GM10248 (cell line): ENCODE measurements at places on chromosomes 6 and 20.

DNA sequence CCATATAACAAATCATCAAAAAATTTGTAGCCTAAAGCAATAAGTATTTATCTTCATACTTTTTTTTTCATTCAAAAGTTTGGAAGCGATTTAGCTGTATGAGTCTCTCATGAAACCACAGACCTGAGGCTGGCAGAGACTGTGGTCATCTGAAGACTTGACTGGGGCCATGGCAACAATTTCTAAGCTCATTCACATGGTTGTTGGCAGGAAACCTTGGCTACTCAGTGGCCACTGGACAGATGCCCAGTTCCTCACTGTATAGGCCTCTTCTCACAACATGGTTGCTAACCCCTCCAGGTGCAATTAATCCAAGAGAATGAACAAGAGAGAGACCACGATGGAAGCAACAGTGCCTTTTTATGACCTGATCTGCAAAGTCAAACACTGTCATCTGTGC, 235.9 kb downstream of the BTBD3 start:
- DNase-seq = no peak

DNA sequence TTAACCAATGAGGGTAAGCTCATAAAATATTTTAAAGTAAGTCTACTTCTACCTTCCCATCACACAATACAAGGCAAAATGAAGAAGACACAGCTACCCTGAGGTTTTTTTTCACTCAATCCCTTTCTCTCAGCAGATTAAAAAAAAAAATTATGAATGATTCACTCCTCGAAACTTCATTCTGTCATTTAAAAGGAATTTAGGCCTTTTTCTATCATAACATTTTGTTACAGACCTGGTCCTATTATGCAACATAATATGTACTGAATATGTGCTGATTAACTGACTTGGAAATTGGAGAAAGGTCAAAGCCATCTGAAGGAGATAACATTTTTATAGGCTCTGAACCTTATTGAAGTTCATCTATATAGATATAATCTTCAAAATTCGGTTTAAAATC, 45.5 kb downstream of the PRL start:
- no peak for DNase-seq

DNA sequence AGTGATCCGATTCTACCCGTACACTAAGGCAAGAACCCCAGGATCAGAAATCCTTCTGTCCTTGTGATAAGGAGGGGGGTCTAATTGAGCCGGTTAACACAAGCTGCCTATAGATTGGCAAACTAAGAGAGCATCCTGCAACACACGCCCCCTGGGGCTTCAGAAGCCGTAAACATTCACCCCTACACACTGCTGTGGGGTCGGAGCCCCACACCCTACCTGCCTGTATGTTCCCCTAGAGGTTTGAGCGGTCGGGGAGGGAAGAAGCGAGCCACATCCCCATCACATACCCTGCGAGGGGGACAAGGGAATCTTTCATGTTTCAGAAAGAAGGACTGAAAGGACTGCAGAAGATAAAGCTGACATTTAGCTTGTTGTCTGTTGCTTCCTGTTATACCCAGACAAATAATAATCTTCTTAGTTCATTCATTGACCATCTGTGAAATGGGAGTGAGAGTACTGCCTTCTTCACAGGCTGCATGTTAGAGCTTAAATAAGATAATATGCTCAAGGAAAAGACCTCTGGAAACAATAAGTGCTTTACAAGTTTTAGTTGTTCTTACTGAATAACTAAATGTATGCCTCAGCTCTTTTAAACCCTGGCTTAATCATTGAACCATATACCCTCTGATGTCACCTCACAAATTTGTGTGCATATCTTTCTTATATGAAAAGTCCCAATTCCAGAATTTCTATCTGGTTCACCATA, 74.2 kb upstream of the RNF217 start:
- no peak for DNase-seq

GRCh38 chr6:163806755-163807499, 392.4 kb downstream of the QKI start:
- DNase-seq = no peak

DNA sequence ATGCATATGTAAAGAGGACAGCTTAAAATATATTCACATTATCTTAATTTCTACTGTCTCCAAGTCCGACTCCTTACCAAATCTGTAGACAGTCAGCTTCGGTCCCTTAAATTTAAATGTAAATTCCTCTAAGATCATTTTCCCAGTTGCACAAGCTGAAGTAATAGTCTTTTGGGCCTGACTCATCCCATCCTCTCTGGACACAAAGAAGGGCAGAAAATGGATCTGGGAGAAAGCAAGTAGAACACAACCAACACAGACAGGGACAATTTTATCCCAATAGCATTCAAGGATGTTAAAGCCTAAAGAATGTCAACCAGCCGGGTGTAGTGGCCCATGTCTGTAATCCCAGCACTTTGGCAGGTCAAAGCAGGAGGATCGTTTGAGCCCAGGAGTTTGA, 228.3 kb downstream of the ARHGAP18 start:
- no peak for DNase-seq

DNA sequence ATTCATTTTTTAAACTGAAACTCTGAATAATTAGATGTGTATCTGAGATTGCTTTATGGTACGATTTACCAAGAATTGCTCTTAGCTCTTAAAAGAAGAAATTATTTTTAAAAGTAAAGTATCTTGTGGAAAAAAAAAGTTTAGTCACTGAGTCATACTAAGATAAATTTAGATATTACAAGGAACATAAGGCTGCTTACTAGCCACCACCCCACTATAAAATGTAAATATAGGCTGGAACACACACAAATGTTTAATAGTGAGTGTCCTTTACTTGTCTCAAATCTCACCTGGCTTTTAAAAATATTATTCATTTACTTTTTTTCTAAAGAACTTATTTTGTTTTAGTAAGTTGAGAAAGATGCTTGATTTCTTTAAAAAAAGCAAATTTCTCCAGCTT, 17.6 kb downstream of the RFX6 start:
- no peak for DNase-seq

DNA sequence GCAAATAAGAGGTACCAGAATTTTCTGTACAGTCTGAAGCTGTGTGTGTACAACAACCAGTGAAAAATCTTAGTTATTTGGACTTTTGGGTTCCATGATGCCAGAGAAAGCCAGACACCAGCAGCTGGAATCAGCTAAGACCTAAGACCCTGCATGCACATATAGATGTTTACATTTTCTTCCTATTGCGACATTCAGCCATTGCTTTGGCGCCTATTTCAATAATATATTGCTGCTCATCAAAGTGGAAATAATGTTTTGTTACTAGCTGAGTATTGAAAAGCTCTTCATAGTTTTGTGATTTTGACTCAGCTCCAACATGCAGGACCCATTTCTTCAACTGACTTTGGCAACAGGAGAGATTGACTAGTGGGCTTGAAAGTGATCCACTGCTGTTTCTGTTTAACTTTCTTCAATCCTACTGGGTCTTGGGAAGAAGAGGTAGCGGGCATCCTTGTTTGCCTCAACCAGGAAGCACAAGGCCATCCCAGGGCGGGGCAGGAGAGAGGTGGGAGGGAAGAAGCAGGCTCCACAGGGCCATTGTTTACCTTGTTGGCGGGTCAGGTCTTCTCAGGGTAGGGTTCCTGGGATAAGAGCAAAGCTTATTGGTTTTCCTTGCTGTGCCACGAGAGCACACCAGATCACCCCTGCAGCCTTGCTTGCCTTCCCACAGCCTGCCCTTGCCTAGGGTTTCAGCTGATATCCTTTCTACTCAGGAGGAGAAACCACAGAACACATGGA, 101.3 kb upstream of the ESR1 start:
- no peak for DNase-seq

DNA sequence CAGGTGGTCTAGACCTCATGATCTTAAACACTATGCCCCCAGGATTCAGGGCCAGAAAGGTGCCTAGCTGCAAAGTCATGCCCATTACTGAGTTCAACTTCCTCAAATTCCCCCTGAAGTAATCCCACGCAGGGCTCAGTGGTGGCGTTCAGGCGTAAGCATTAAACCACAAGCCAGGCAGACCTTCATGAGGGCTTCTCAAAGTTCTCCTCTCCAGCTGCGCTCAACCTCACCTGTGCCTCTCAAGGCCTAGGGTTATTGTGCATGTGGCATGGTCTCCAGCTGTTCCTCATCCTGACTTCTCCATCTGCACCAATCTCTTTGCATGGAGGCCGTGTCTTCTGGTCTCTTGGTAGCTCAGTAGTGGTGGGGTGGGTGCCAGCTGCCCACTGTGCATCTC, 113.6 kb downstream of the TSHZ2 start:
- no peak for DNase-seq

DNA sequence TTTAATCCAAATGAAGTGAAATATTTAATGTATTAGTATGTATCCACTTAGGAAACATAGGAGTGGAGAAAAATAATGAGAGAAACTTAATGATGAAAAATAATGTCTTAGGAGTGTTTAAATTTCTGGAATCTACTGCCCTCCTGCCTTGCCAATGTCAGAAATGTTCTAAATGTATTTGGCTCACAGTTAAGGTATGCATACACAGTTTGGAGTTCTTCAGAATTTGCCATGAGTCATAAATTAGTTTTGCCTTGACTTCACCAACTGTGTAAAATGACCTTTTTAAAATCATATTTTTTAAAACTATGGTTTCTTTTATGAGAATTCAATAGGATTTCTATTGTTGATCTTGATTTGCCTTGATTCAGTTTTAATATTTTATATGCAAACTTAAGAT, 191.7 kb upstream of the HSF2 start:
- no peak for DNase-seq

DNA sequence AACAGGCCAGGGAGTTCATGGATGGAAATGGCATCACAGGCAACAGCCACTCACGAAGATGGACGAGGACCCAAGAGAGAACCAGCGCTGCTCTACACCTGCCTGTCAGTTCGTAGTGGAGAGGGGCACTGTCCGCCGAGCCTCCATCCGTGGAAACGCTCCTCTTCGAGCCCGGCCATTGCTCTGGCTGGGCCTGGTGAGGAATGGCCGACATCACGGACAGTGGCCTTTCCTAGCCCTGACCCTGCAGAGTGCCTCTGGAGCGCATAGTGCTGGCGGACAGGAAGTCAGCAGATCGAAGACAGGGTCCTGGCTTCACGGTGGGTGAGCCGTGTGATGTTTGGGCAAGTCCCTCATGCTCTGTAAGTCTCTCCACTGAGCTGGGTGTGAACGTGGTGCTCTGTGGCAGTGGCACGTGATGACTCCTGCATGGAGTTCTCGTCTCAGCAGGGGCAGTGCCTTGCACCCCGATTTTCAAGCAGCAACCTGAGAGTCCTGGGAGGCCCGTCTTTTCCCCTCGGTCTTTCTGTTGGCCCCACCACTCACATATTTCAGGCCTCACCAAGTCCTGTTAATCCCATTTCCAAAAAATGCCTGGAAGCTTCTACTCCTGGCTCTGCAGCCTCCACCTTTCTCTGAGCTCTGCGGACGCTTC, 214.4 kb downstream of the ERMARD start:
- DNase-seq = no peak

DNA sequence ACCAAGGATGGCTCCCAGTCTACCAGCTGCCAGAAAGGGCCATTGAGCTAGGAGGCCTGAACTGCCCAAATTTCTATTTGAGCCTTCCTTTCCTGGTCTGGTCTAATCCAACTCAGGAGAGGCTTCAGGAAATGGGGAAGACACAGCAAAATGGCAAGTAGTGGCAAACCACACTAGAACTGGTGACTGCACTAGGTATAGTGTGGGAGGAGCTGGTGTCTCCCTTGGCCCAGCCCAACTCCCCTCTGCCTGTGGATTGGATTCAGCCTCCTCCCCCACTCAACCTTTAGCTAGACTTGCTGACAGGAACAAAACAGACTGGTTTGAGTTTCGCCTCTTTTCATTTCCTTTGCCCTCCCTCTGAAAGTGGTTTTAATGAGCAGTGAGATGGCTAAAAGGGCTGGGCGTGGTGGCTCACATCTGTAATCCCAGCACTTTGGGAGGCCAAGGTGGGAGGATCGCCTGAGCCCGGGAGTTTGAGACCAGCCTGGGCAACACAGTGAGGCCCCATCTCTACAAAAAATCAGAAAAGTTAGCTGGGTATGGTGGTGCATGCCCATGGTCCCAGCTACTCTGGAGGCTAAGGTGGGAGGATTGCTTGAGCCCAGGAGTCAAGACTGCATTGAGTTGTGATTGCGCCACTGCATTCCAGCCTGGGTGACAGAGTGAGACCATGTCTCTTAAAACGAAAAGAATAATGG, 17.5 kb downstream of the MRPS18A start:
- DNase-seq = peak; percentile 55

GRCh38 chr6:107716688-107717089, 107.4 kb downstream of the SCML4 start:
- DNase-seq = peak; percentile 39

GRCh38 chr20:8375898-8376297, 243.8 kb downstream of the PLCB1 start:
- no peak for DNase-seq

GRCh38 chr6:38797391-38797790, 82.3 kb downstream of the DNAH8 start:
- no peak for DNase-seq

DNA sequence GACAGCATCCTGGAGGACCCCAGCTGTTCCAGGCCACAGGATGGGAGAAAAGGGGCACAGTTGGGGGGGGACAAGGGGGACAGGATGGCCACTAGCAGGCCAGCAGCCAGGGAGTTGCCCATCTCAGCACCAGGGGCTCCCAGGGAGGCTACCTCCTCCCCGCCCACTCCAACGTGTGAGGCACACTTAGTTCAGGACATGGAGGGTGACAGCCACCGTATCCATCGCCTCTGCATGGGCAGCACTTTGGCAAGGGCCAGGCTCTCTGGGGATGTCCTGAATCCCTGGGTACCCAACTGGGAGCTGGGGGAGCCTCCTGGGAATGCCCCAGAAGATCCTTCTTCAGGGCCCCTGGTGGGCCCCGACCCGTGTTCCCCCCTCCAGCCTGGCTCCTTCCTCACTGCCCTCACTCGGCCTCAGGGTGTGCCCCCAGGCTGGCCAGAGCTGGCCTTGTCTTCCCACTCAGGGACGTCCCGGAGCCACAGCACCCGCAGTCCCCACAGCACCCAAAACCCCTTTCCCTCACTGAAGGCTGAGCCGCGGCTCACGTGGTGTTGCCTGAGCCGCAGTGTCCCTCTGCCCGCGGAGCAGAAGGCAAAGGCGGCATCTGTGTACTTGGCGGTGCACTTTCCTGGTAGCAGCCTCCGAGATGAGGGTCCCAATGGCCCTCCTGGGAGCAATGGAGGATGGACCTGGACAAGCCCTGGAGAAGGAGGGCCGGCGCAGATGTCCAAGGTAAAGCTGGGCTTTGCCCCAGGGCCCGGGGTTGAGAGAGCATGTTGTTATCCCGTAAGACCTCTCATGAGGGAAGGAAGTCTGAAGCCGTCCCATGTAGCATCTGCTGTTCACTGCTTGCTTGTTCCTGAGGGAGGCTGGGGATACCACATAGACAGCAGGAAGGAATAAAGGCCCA, 30.7 kb downstream of the ZNF831 start:
- no peak for DNase-seq

DNA sequence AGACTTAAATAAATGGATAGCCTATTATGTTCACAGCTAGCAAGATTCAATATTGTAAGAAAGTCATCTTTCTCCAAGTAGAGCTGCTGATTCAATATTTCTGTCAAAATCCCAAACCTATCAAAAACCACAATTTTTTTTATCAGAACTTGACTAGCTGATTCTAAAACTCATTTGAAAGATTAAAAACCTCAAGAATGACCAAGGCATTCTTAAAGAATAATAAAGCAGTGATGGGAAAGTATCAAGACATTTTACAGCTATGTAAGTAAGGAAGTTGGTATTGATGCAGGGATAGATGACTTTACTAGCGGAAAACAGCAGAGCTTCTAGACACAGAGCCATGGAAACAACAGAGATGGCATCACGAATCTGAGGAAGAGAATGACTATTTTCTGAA, 64.7 kb downstream of the SAMD3 start:
- DNase-seq = no peak
